ENCODE measurements at places on chromosomes 6 and 20. TPM values are rescaled to one million over a fixed set of nuclear protein-coding genes. Genes with fewer than 3 reads are reported as not detected.

DNA sequence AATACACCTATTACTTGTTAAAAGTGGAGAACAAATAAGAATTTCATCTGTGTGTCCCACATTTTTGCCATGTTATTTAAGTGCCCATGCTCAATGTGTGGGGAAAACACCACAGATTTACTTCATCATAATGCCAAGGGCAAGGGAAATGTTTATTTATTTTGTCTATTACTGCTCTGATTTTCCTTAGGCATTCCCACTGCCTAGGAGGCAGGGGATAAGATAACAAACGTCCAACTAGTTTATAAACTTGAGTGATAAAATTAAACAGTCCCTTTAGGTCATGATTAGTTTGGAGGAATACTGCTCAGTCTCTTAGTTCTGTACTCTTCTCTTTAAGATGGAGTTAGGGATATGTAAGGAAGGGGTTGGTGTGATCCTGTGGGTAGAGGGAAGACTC is 598.4 kb upstream of the MARCKS start:
- no peak for DNase-seq

DNA sequence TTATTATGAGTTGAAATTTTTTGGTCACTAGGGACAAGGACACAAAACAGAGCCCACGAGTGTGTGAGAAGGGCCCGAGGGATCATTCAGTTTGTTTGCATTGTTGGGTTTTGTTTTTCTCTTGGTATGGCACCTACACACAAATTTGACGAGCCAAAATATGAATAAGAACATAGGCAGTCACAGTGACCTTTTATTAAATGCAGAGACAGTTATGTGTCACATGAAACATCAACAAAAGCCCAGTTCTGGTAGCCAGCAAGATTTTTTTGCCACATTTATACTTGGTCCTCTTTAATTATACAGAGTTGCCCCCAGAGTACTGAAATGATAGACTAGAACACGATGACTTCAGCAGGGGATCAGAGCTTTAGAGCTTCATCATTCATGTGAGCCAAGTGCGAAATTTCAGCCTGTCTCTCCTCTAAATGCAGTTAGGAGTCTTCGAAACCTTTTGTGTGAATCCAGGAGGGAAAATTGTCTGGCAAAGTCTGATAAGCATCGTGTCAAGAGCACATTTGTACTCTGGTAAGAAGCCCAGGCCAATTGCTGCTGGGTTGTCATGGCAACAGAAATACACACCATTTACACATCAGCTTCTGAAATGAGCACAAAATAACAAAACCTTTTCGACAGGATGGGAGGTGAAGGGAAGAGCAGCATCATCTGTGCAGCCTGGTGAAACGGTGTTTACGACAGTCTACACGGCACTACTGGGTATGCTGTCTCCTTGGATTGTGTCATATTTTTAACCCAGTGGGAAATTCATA is 79.2 kb upstream of the RIPOR2 start:
- no peak for DNase-seq

DNA sequence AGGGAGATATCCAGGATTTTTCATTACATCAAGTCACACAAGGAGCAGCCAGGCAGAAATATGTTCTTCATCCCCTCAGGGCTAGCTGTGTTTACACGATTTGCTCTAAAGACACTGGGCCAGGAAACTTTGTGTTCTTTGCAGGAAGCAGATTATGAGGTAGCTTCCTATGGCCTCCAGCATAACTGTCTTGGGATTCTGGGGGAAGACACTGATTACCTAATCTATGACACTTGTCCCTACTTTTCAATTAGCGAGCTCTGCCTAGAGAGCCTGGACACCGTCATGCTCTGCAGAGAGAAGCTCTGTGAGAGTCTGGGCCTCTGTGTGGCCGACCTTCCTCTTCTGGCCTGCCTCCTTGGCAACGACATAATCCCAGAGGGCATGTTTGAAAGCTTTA is 11.2 kb downstream of the FAM120B start:
- DNase-seq = no peak

- DNase-seq = no peak
Observed at GRCh38 chr20:24382743-24383142, 86.7 kb upstream of the SYNDIG1 start.

- no peak for DNase-seq
Observed at GRCh38 chr6:18118330-18118729, 4.1 kb downstream of the NHLRC1 start.

- no peak for DNase-seq
Observed at GRCh38 chr6:111590209-111590980, 15.3 kb downstream of the TRAF3IP2 start.

The TGM3 gene
- not detected for total RNA-seq

The SOX4 gene
- total RNA-seq = 7.4 TPM

The GGT7 gene
- total RNA-seq = 11.1 TPM

The BCL2L1 gene
- total RNA-seq = 65.4 TPM

The OGFRL1 gene
- total RNA-seq = 23.7 TPM

The PSORS1C2 gene
- total RNA-seq = not detected

All from posterior vena cava (tissue), 2 donors.